SJSA1 (cell line): ENCODE measurements at places on chromosomes 11 and 22. TPM values are rescaled to one million over a fixed set of nuclear protein-coding genes. Genes with fewer than 3 reads are reported as not detected.

- no peaks in the 10 kb centered on the region for H3K27me3 ChIP-seq
- H3K36me3 ChIP-seq, result no peaks in the 10 kb centered on the region
- no peaks in the 10 kb centered on the region for H3K4me1 ChIP-seq
- no peak for DNase-seq
Observed at GRCh38 chr11:117459979-117460300, 132.3 kb downstream of the CEP164 start.

- H3K4me3 ChIP-seq, result no peak overlapping the region
- H3K27me3 ChIP-seq, result no peaks in the 10 kb centered on the region
- DNase-seq, result no peak
- no peaks in the 10 kb centered on the region for H3K36me3 ChIP-seq
Observed at GRCh38 chr11:115916608-115917007, 412.4 kb upstream of the CADM1 start.

DNA sequence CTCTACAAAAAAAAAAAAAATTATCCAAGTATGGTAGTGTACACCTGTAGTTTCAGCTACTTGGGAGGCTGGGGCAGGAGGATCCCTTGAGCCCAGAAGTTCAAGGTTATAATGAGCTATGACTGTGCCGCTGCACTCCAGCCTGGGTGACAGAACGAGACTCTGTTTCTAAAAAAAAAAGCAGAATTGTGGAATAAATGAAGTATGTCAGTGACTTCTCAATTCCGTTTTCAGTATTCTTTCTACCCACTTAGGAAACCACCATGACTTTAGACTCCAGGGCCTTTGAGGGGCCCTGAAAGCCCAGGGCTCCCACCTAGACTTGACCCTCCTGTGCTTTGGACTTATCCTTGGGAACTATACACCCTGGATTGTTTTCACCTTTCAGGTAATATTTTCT is 6.5 kb upstream of the NUP160 start:
- no peaks in the 10 kb centered on the region for H3K36me3 ChIP-seq
- H3K4me1 ChIP-seq, result peaks cover 40% of the 10 kb centered on the region
- H3K4me3 ChIP-seq, result no peak overlapping the region
- no peak overlapping the region for H3K27ac ChIP-seq
- no peaks in the 10 kb centered on the region for H3K27me3 ChIP-seq
- no peak for DNase-seq

- no peaks in the 10 kb centered on the region for H3K36me3 ChIP-seq
- no peak overlapping the region for H3K4me3 ChIP-seq
- H3K27ac ChIP-seq, result no peak overlapping the region
- peaks cover 12% of the 10 kb centered on the region for H3K4me1 ChIP-seq
- H3K27me3 ChIP-seq, result no peaks in the 10 kb centered on the region
Observed at GRCh38 chr22:29116397-29117123, 43.7 kb downstream of the KREMEN1 start.

Gene SYT13
- not detected in 2 replicates for total RNA-seq

Gene CNIH2
- 2.8 and 6.2 TPM in 2 replicates for total RNA-seq

Gene SMIM35
- not detected in 2 replicates for total RNA-seq

Gene GAL3ST1
- not detected in 2 replicates for total RNA-seq

Gene APOC3
- not detected in 2 replicates for total RNA-seq

Gene RAG2
- not detected in 2 replicates for total RNA-seq
